ENCODE measurements at places on chromosomes 16 and 17.
A peak's percentile ranks its signal among the peaks of the same experiment; 100 is the strongest.

DNA sequence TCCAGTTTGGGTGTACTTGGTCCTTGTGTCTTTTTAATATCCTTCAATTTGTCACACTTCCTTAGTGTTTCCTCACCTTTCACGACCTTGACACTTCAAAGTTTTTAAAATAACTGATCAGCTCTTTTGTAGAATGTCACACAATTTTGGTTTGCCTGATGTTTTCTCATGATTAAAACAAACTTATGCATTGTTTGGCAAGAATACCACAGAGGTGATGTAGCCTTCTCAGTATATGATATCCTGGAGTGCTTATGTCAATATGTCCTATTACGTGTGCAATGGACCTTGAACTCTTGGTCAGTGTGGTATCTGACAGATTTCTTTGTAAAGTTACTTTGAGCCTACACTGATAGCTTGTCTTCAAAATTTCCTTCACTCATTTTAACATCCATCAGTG lies 297.4 kb downstream of the CNTNAP4 start:
- DNase-seq = no peak

DNA sequence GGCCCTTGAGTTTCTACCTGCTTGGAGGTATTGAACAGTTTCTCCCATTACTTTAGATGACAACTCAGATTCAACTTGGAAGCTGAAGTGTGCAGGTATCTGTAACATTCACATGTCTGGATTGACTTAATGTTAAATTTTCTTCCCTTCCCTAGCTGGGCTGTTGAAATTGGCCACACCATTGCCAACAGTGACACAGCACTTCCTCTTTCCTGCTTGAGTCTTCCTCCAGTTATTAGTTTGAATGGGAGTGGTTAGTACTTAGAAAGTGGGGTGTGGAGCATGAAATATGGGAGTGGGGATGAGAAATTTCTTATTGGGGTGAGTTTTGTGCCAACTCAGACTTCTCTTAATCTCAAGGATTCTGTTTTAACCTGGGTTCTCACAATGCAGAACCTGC lies 454.9 kb downstream of the KCNJ2 start:
- peak; percentile 36 for DNase-seq

- DNase-seq = peak; percentile 55
Observed at GRCh38 chr17:78450696-78451345, 72.4 kb downstream of the PGS1 start.

DNA sequence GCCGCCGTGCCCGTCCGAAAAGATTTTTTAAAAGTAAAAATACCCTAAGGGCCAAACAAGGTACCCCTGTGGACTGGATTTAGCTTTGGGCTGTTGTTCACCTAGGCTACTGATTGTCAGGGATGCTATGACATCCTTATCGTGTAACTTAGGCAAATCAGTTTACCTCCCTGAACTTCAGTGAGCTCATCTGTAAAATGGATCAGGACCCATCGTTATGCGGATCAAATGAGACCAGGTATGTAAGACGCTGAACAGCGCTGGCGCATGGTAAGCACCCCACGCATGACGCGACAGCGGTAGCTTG lies 658 bp upstream of the ZNF771 start:
- DNase-seq = no peak

DNA sequence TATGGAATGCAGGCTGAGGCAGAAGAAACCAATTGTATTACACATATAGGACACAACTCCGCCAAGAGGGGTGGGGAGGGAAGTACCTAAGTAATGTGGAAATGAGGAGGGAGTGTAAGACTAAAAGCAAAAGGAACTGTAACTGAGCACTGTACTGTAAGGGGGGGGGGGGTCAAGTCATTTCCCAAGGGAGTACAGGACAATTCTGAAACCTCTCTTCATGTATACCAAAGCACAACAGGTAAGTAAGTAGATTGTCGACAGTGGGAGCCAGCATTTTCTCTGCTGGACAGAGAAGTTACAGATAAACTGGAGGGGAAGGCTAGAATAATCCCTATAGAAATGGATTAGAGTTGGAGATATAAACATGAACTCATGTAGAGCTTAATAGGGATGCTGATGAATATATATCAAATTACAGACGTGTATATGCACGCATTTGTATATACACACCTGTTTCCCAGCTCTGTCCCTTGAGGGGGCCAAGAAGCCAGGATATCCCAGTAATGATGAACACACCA lies 6.4 kb downstream of the USP22 start:
- peak; percentile 74 for DNase-seq

DNA sequence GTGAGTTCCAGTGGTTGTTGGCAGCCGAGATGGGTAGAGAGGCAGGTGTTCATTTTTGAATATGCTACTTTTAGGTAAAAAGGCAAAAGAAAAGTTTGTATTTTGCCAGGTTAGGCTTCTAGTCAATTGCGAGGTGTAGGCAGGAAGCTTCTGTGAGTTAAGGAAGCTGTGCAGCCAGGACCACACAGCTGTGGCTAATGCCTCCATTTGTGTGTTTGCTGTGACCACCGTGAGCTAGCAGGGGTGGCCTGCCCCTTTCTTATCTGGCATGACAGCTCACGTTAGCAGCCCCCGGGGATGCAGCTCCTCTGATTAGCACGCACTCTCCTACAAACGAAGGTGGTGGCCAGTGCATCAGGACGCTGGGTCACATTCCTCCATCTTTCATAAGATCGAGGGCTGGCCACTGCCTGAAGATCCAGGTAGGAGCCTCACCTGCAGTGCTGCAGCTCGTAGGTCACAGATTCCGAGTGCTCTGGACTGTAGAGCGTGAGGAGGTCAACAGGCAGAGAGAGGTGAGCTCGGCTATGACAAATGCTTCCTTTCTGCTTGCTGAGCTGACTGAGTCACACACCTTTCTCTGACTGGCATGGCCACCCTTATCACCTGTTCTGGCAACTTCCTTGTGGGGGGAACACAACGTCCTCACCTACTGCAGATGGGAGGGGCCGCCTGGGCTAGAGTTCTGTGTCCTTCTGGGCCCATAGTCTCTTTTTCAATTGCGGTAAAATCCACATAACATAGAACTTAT lies 244.4 kb downstream of the HS3ST3B1 start:
- DNase-seq = no peak
